ENCODE measurements at places on chromosomes 3 and 15.

DNA sequence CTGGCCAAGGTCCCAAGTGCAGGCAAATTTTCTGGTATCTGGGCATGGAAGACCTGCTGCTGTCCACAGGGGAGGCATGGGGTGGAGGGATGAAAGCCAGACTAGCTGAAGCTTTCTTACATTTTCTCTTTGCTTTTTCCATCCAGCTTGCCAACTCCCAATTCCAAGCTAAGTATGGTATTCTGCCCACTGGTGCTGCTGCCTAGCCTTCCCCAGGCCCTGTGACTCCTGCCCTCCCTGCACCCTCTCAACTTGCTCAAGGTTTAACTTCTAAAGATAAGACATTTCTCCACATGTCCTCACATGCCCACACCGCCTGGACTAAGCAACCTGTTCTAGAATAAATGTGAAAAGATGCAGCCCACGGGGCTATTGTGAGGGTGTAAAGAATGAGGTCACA lies 59.5 kb upstream of the HACD2 start:
- DNase-seq = no peak

DNA sequence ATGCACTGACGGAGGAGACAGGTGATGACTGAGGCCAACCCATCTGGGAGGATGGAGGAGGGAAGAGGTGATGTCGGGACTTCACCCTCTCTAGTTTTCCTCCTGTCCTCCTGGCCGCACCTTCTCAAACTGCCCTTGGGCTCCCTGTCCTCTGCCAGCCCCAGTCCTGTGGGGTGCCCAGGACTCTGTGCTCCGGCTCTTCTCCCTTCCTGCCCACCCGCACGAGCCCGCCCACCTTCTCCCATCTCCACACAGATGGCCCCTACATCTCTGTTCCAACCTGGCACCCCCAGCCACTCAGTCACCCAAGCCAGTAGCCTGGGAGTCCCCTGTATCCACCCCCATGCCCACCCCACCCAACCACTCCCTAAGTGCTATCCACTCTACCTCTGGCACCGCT lies 206.7 kb upstream of the LINGO1 start:
- no peak for DNase-seq

DNA sequence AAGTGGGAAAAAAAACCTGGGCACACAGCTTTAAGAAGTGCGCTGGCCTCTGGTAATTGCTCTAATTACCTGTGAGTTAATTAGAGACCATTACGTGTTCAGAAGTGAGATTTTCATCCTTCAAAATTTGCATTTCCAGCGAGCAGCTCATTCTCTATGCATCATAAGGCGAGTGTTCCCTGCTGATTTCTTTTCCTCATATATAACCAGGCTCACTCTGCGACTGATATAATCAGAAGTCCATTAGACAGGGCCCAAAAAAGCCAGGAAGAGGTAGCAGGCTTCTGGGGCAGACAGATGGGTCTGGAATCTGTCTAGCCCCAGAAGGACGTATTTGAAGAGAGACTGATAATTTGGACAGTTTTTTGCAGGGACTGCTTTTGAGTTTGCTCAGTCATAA lies 158.7 kb downstream of the MTHFS start:
- DNase-seq = no peak

DNA sequence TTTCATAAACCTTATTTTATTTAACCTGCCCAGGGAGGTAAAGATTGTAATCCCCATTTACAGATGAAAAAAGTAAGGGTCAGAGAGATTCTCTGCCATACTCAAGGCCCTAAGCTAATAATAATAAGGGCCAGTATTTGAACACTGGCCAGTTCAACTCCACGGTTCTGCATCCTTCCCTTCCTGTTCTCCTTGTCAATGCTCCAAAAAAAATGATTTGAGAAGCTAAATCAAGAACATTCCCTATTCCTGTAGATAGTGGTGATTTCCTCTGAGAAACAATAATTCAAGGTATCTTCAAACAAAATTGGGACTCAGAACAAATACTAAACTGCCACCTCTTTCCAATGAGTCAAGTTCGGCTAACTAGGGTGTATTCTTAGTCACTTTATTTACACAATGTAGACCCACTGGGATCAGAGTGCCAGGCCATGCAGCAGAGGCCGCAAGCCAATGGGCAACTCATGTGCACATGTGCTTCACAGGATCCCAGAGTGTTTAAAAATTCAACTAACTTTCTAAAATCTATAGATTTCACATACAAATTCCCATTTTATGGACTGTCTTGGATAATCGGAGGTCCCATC lies 459.6 kb upstream of the WNT5A start:
- no peak for DNase-seq

DNA sequence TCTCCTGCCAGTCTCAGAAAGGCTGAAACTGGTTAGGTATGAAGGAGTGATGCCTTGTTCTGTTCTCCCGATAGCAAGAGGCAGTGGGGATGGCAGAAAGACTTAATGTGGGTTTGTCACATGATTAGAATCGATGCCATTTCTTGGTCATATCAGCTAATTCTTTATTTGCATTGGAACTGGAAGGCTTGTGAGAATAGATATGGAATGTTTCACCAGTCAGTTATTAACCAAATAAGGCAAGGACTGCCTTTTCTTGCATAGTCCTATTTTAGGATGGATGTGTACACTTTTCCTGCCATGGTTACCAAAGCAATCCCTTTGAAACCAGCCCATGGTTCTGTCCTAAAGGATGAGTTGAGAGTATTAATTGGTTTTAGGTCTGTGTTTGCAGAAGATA lies 33.7 kb downstream of the FILIP1L start:
- no peak for DNase-seq

DNA sequence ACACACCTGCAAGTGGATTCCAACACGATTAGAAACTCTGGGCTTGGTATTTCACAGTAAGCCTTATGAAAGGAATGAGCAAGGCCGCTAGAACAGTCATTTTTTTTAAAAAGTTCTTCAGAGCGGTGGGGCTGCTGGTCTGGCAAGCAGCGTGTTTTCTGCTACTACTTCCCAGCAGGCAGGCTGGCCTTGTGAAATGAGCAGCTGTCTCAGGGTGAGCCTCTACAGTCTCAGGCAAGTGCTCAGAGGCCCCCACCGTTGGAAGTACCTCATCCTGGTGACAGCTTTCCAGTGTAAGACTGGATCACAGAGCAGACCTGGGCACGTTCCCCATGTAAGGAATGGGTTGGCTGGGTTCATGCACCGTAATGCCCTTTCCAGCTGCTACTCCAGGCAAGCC lies 119.2 kb downstream of the LRIG1 start:
- DNase-seq = no peak

DNA sequence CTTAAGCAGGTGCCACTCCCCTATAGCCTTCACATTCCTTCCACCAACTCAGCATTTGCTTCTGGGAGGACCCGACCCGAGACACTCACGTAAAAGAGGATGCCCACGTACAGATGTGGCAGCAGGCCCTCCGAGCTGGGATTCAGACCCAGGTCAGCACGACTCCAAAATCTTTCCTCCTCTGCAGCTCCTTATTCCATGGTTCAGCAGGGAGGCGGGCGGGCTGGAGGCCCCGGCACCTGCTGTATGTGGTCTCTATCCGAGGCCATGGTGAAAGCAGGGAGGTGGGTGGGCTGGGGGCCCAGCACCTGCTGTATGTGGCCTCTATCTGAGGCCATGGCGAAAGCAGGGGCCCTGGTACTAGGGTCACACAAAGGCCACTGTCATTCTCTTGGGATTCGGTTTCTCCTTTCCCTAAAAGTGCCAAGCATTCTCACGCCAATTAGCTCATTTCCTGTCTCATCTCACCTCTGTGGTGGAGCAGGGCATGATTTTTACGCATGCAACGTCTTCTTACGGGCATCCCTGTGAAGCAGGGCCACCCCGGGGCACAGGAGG lies 5.9 kb upstream of the MUC4 start:
- DNase-seq = no peak

DNA sequence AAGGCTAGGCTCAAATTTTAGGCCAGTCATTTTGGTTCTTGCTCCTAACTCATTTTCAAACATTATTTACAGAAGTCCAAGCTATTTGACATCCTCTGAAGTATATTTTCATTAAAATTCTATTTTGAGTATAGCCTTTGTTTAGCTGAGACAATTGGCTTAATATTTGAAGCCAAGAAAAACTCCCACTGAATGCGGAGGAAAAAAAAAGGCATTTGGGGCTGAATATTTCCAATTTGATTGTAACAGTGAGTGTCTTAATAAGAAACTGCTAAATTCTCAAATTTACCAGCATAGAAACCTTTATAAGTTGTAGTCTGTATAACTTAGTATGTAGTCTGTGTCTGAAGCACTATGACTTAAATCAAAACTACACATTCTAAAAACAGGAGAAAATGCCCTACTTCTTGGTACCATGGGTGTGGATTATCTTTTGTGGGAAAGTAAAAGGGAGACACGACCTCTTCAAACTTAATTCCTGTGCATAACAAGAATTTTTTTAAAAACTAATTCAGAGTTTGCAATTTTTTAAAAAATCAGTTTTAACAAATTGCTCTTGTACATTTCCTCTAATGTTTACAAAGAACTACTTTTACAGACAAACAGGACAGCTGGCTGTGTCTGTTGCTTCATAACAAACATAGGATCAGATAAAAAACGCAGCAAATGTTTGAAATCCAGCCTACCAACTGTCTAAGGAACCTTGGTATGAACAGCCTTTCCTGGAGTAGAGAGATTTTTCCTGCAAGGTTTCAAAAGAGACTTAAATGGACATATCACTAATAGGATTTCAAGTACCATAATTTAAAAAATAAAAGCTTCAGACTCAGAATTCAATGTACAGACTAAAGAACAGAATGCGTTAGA lies 52.7 kb upstream of the LMOD3 start:
- DNase-seq = no peak

- no peak for DNase-seq
These were observed 51.5 kb downstream of the BFSP2 start for GRCh38 chr3:133451309-133451708.

DNA sequence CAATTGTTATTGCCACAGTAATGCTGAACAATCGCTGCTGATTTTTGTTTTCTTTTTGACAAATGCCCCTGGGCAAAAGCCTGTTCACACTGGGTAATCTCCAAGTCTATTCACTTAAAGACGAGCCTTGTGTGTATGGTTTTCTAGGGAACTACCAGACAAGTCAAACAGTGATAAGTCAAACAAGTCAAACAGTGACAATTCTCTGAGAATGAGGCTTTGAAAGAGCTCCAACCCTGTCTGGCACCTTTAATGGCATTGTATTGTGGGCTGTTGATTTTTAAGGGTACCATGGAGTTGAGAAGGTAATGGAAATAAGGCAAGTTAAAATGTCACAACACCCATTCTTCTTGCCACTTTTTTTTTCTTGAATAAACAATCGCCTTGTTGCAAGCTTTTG lies 59.4 kb upstream of the TMC3 start:
- no peak for DNase-seq

GRCh38 chr15:94494732-94495131 lies 263.4 kb downstream of the MCTP2 start:
- DNase-seq = no peak

DNA sequence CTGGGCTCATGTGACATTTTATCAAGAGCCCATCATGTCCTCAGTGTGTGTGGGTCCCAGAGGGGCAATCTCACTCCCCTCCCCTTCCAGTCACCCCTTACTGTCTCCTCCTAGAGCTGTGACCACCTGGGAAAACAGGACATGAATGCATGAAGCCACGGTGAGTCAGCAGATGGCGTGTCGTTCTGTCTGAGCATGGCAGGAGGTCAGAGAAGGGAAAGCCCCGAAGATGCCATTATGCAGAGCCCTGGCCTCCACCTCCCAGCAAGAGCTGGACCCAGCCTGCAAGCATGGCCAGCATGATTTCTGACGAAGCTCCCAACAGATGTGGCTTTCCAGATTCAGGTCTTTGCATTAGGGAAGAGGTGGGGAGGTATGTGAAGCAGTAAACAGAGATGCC lies 118.5 kb downstream of the TLE3 start:
- no peak for DNase-seq

- no peak for DNase-seq
These were observed 19.2 kb upstream of the ITPKA start for GRCh38 chr15:41474436-41474835.

DNA sequence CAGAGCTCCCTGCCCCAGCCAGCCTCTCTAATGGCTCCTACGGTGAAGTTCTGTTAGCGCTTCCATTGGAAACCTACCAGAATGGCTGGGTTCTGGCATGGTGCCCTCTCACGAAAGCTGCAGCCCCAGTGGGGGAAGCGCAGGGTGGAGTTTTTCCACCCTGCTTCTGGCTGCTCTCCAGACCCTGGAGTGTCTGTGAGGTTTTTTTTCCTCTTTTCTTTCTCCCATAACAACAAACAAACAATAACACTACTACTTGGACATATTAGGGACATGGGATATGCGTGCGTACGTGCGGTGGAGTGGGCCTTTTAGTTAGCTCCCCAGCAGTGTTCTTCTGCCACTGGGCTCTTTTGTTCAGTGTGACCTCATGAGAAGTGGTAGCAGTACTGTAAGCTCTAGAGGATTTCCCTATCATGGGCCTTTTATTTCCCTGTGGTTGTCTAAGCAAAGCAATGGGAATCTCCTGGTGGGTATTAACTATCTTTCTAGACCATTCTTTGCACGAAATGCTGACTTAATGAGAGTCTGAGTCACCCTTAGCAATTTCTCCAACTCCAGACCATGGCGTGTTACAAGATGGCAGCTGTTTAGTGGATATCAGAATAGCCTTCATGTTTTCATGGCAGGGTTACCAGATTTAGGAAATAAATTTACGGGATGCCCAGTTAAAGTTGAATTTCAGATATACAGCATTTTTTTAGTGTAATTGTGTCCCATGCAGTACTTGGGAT lies 161.9 kb downstream of the FNDC3B start:
- DNase-seq = no peak

DNA sequence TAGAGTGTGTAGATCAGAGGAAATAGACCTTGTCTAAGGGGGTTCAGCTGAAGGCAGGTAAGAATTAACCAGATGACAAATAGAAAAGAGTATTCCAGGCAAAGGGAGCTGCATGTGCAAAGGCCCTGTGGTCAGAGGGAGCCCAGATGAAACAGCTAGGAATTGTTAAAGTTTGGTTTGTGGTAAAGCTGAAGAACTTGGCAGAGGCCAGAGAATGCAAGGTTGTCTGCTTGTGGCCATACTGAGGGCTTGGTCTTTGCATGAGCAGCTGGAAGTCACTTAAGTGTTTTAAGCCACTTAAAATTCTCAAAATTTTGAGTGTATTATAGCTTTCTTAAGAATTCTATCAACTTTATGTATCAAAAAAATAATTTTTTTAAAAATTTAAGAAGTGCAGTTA lies 116.5 kb downstream of the NEK10 start:
- DNase-seq = no peak

- DNase-seq = no peak
These were observed 23.7 kb downstream of the TPRA1 start for GRCh38 chr3:127566833-127567232.

- DNase-seq = no peak
These were observed 83.6 kb upstream of the SLCO3A1 start for GRCh38 chr15:91769894-91770293.

- DNase-seq = no peak
These were observed 533 bp upstream of the SMAD3 start for GRCh38 chr15:67064607-67065530.

- DNase-seq = no peak
These were observed 205.6 kb downstream of the CADM2 start for GRCh38 chr3:85164436-85164835.

DNA sequence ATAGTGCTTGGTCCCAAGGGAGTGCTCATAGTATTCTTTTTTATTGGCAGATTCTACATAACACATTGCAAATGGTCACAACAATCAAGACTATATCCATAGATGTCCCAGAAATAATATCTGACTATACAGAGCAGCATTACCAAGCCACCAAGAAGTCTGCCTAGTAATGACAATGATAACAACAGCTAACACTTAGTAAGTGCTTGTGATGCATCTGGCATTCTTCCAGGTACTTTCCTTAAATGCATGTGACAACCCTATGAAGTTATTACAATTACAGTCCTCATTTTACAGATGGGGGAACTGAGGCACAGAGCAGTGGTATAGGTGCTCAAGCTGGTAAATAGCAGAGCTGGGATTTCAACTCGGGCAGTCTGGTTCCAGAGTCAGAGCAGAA lies 49.6 kb upstream of the ICE2 start:
- no peak for DNase-seq

All from stimulated activated CD4-positive, alpha-beta T cell treated with anti-CD3 and anti-CD28 coated beads, Interleukin-12 subunit alpha, Interleukin-12 subunit beta, amount 100 ng/mL, for 24 hours (primary cell).